ENCODE measurements at places on chromosomes 1 and 21.

DNA sequence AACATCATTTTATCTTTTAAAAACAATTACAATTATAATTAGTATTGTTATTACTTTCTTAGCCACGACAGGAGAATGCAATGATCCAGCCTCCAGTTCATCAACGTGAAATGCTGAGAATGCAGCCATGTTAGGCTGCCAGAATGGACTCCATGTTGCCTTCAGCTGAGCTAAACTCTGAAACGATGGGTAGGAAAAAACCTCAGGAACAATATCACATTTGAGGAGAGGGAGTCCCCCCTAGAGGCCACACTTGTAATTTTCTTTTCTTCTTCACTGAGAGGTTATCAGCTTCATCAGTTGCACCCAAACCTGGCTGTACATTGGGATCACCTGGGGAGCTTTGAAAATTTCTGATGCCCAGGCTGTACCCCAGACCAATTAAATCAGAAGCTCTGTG, 34.6 kb upstream of the DNAH14 start:
- no peak for DNase-seq

DNA sequence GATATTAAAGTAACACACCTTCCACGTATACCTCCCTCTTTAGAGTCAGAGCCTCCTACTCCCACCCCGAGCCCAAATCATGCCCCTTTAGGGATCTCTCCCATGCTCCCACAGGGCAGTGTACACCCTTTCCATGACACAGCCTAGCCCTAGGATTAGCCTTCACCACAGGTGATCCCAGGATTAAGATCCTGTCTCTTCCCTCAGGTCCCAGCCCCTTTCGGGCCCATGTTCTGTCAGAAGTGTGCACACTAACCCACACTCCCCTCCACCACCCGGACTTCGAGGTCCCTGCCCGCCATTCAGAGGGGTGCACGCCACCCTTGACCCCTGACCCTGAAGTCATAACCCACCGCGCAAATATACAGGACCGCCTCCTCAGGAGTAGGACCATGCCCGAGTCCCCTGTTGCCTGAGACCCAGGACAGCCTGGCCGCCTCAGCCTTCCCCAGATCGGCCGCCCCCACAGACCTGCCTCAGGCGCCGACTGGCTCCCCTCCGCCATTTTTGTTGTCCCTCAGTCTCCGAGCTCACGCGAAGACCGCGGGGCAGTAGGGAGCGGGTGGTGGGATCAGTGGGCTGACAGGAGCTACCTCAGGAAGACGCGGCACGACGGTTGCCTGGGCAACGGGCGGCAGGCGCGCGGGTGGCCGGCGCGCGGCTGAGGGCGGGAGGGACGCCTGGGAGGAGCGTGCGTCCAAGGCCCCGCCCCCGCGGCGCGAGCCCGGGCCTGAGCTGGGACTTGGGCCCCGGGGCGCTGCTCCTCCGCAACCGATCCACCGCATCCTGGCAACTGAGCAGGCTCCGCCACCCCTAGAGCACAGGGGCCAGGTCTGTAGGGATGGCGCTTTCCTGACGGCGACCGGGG, at the start of gene AGBL4:
Gene AGBL4, minus strand, starts transcription at position 663 of the 868 bp plus-strand sequence.
- no peak for DNase-seq

DNA sequence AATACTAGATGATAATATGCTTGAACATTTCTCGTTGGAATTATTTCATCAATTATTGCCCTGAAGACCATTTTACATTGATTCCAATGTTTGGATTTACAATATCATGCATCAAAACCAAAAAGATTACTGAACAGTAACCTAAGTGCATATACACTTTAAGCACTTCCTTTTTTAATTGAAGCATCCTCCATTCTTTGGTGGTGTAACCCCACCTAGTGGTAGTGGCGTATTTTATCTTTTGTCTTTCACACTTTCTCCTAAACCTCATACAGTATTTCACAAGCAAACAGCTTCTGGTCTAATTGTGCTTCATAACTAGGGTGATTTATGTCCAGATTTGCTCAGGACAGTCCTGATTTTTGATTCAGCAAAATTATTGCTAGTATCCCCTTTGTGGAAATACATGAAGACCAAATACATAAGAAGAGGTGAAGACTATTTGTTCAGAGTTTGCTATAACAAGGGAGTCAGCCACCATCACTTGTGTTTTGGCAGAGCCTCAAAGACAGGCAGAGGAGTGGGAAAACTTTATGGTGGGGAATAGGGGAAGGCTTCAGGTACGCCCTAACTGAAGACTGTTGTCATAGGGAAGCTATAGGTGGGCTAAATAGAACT, 3.4 kb upstream of the NVL start:
- peak; percentile 41 for DNase-seq

GRCh38 chr1:3126756-3127678, 58.0 kb downstream of the PRDM16 start:
- no peak for DNase-seq

DNA sequence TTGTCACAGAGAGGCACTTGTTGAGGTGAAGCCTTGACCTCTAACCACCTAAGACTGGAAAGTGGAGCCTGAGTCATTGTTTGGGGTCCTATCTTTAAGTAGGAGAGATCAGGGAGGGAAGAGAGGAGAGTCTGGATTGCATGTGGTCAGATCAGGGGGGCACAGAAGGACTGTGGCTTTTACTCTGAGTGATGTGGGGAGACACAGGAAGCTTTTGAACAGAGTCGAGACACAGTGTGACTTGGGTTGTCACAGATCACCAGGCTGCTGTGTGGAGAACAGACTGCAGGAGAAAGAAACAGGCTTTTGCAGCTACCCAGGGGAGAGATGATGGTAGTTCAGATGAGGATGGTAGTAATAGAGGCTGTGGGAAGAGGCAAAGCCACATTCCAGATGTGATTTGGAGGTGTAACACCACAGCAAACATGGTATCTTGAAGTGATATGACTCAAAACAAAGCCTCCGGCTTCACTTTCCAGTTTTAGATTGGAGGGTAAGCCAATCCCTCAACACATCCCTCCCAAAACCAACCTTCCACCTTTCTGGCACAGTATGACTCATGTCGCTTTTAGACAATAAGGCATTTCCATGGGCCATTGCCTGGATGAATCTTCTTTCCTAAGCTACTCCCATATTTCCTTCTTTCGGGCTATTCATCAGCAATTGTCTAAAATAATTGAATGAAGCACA, 125.8 kb upstream of the SLC44A3 start:
- DNase-seq: no peak

DNA sequence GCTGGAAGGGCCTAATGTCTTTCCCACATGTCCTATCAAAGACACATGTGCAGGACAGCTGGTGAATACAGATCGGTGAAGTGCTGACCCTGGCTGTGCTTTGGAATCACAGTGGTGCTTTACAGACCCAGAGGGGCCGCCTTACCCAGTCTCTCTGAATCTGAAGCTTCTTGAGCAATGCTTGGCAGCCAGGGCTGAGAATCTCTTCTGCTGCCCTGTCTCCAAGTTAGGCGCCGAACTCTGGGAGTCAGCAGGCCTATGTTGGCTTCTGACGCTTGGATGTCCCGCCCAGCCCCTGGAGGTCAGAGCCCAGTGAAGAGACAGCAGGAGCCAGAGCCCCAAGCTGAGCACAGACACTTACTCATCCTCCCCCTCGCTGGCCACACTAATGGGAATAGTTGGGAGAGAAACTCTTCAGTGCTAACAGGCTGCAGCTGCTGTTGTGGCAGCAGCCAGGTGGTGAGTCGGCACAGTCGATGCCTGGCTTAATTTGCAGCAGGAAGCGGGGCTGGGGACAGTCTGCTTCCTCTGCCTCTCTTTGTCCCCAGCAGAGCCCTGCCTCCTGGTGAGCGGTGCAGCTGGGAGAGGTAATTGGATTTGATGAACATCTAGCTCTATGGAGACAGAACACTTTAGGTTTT, 68.1 kb downstream of the URB2 start:
- no peak for DNase-seq

Data from hepatic stellate cell (primary cell).